ENCODE measurements at places on chromosomes 3 and 15.

GRCh38 chr15:99157456-99157855 is 52.6 kb downstream of the SYNM start:
- DNase-seq, result no peak

DNA sequence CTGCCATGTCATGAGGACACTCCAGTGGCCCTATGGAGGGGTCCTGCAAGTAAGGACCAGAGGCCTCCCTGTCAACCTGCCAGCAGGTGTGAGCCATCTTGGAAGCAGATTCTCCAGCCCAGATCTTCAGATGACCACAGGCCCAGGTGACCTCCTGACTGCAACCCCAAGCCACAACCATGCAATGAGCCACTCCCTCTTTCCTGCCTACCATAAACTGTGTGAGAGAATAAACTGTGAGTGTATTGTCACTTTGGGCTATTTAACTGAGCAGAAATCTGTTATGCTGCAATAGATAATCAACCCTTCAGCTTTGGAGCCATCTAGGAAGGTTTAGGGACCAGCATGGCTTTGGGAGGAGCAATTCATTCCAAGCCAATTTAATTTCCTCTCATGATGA is 367.9 kb downstream of the SHQ1 start:
- DNase-seq, result no peak

GRCh38 chr3:187291001-187291511 is 481 bp downstream of the MASP1 start:
- no peak for DNase-seq

DNA sequence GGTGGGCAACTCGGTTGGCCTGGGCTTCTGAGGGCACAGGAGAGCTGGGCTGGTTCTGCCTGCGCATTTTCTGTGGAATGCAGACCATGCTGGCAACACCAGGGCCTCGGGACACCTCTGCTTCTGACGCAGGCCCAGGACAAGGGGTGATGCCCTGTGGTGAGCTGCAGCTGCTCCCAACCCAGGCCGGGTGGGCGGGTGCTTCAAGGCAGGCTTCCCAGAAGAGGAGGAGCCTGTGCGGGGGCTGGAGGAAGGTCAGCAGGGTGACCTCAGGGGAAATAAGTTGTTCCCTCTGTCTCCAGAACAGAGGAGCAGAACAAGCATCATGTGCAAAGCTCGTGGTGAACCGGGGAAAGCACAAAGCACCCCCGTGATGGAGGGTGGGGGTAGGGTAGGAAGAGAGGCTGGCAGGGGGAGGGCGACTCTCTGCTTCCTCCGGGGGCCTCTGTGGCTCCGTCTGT is 11.0 kb upstream of the PLXNA1 start:
- no peak for DNase-seq

DNA sequence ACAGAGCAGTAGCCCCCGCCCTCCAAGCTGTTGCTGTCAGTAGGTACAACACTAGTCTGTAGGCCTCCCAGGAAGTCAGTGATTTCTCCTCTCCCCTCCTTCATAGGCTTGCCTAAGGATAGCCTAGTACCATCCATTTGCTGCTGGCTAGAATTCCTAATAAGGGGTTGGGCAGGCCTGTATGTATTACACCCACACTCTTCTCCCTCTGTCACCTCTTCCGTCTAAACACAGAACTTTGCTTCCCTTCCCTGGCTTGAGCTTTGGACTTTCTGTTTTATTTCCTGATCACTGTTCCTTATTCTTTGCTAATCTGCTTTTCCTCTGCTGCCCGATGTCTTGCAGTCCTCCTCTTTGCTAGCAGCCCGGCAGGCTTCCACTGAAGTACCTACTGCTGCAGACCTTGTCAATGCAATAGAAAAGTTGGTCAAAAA is 93.4 kb upstream of the UMPS start:
- DNase-seq, result no peak

DNA sequence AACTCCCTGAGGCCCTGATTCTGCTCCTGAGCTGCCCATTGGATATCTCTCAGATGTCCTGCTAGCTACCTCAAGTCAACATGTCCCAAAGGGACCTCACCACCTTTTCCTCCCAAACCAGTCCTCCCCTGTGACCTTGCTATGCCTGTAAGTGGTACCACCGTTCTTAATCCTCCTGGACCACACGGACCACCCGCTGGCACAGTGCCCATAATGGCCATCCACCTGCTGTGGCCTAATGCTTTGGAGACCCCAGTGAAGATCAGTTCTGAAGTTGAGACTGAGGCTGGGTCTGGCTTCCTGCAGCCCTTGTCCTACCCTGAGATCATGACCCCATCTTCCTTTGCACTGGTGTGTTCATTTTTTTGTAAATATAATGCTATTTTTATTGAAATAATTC is 15.0 kb upstream of the VPS8 start:
- no peak for DNase-seq
